ENCODE measurements at places on chromosomes 16 and 17.

DNA sequence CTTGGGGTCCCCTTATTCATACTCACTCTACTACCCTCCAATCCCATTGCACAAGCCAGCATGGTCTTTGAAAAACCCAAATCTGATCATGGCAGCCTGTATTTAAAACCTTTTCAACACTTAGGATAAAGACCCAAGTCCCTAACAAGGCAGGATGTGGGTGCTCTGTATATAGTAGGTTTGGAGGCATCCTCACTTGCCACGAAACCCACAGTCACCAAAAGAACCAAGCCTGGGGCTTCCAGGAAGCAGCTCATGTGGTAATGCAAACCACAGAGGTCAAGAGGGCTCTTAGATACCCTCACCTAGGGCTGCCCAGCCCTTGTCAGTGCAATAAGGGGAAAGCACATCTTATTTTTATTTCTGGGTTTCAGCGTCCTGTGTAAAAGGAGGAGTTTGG lies 218.6 kb upstream of the ASIC2 start:
- DNase-seq: no peak

- DNase-seq: no peak
Measured at GRCh38 chr16:22942811-22943210, 128.8 kb downstream of the HS3ST2 start.

DNA sequence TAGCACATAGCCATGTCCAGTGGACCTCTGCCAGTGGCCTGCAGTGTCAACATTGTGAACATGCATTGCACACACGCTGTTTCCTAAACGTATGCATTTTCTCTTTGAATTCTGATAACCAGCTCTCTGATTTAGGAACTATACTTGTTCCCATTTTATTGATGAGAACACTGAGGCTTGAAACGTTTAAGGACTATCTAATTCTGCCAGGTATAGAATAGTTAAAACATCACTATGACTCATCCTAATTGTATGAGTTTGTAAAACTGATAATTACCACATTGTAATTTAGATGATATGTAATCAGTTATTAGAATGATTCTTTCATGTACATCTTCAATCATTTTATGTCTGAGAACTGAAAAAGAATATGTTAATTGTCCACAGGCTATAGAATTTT lies 3.1 kb downstream of the BEAN1 start:
- DNase-seq: no peak

DNA sequence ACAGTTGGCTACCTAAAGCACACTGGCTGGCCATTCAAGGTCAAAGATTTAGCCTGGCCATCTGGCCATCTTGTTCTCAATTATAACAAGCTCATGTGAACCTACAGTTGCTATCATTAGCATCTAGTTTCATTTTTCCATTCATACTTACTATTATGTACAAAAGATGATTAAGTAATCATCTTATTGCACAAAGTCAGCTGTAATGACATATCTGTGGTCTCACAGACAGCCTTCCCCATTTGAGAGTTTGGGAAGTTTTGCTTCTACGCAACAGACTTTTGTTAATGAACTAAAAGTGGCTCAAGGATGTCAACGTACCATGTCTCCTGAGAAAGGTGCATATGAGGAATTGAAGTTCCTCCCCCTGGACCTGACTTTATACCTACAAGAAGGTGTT lies 51.3 kb downstream of the HS3ST3B1 start:
- peak; percentile 34 for DNase-seq

- DNase-seq: no peak
Measured at GRCh38 chr17:6570731-6571451, 14.5 kb upstream of the PITPNM3 start.

DNA sequence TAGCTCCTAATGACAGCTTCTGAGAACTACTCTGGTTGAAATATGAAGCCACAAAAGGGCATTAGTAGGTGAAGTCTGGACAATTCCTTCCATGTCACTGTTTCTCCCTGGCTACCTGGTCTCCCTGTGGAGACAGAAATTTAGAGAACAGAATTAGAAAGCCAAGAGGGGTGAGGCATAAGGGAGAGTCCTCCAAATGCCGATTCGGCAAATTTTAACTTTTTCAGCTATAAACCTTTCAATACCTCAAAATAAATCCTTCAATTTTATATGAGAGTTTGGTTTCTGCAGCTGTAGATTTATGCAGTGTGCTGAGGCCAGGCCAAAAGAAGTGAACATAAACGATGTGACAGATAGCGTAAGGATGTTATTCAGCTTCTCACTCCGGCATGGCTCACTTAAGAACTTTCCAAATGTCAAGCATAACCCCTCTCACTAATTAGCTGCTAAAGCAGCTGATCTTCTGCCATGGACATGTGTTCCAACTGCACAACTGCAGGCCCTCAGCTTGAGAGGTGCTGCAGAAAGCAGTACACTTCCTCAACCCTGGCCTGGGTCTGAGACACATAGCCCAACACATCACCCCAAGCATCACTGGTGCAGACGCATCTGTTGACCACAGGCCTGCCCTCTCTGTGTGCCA lies 247.9 kb upstream of the SOX9 start:
- DNase-seq: no peak

- no peak for DNase-seq
Measured at GRCh38 chr17:77779711-77780539, 178.6 kb upstream of the TNRC6C start.

GRCh38 chr17:28391401-28391800 lies 14.6 kb downstream of the SLC46A1 start:
- no peak for DNase-seq
